ENCODE measurements at places on chromosomes 5 and 9.
A peak's percentile ranks its signal among the peaks of the same experiment; 100 is the strongest.

DNA sequence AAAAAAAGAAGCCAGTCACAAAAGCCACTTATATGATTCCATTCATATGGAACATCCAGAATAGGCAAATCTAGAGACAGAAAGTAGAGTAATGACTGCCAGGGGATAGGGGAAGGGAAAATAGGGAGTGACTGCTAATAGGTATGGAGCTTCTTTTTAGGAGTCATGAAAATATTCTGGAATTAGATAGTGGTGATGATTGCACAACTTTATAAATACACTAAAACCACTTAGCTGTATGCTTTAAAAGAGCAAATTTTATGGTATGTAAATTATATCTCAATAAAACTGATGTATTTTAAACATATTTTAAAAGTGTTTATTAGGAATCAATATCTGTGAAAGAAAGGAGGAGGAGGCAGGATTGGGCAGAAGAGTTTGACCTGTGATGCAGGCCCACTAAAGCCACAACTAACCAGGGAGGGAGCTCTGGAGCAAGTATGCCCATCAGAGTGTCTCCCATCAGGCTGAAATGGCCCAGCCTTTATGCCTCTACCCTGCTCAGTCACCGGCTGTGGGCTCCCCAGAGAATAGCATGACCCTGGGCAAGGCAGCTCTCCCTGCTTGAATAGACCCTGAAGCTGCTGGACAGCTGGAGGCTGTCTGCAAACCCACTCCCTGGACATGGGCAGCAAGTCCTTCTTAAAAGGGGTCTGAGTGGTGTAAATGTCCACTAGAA, 96.0 kb upstream of the SLC44A1 start:
- DNase-seq, result no peak

GRCh38 chr5:178246624-178247279, 14.2 kb upstream of the PHYKPL start:
- DNase-seq, result no peak

GRCh38 chr9:2321523-2322148, 300.0 kb upstream of the VLDLR start:
- no peak for DNase-seq

GRCh38 chr5:177332031-177332895, 19.2 kb downstream of the LMAN2 start:
- DNase-seq, result no peak

DNA sequence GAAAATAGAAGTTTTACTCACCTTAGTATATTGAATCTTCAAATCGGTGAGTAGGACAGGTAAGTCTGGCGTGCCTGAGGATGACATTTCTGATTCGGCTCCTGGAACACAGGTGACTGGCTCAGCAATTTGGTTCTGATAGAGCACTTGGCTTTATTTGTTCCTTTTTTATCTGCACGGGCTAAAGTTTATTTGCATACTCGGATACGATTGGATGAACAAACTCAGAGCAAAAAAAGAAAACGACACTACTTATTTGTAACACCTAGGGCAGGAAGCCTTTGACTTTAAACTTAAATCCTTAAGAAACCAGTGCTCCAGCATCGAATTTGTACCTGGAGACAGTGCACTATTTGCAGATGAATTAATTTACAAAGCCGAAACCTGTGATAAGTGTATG, at the start of gene ALDH1A1:
Gene ALDH1A1, minus strand, starts transcription at position 140 of the 400 bp plus-strand sequence. Its CDS starts 53 bp downstream, at position 87.
- DNase-seq, result no peak

DNA sequence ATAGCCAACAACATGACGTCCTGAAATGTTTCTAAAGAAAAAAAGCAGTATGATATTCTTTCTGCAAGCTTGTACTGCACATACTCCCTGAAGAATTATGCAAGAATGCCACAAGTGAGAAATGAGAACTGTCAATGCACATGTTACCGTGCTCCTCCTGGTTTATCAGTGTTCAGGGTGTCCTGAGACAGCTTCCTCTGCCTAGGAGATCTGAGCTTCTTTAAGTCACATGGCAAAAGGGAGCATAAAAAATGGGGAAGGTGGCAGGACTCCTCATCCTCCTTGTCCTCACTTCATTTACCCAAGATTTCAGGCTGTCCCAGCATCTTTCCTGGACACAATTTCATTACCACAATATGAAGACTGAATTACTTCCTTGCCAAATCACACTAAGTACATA, 238.2 kb downstream of the GLIS3 start:
- DNase-seq, result no peak

DNA sequence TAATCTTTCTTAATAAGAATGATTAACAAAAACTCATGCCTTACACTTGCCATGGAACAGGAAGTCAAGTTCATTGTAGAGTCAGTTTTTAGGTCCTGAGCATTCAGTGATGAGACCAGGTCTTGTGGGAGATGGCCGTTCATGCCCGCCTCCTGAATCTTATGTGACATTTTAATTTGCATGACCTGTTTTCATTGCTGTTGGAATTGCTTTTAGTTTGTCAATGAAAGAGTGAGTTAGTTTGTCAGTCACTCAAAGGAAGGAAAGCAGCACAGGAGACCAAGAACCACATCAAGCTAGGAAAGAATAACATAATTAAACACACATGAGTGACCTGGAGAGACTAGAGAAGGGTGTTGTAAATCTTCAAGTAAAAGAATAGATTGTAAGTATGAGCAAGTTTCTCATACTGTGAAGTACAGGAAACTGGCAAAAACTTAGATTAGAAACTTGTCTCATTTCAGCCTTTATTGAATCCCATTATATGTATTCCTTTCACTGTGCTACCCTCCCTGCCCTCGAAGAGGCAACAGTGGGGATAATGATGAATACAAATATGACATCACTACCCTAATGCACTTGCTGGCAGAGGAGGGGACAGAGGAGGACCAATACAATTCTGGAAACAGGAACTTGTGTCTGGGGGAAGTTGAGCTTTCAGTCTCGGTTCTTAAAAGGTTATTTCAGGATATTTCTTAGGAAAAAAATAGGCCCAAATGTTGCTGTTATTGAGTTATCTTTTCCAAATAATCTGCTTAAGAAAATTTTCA, 64.3 kb upstream of the C6 start:
- DNase-seq, result no peak

- DNase-seq, result no peak
Measured at GRCh38 chr5:18305288-18305924, 671.1 kb downstream of the TAF11L14 start.

GRCh38 chr9:69339620-69340019, 14.6 kb downstream of the ENTREP1 start:
- no peak for DNase-seq

GRCh38 chr9:94922691-94923107, 196.2 kb downstream of the AOPEP start:
- DNase-seq, result no peak

DNA sequence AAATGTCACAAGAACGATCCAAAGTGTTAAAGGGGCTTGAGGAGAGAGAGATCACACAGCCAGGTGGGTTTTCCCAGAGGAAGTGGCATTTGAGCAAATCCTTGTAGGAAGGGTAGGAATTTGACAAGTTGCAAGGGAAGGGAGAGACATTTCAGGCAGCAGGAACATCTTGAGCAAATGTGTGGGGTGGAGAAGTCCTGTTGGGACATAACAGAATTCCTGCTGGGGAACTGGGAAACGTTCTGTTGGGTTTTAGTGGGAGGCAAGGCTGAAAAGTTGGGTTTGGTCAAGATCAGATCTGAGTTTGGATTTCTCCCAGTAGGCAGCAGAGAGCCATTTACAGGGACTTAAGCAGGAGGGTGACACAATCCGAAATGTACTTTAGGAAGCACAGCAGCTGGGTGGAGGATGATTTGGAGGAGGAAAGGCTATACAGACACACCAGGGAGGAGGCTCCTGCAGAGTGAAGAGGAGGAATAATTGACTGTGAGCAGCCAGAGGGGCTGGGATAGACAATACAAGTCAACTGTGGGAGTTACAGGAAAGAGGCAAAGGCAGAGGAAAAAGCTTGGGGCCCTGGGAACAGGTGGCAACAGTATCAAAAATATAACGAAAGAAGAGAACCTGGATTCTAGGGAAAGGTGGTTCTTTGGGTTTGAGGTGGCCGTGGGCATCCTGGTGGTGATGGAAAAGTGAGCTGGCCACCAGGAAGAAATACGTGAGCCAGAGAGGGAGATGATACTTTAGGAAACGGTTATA, 3.1 kb upstream of the ZSWIM6 start:
- no peak for DNase-seq

- no peak for DNase-seq
Measured at GRCh38 chr9:28922891-28923290, 1349.6 kb upstream of the C9orf72 start.

DNA sequence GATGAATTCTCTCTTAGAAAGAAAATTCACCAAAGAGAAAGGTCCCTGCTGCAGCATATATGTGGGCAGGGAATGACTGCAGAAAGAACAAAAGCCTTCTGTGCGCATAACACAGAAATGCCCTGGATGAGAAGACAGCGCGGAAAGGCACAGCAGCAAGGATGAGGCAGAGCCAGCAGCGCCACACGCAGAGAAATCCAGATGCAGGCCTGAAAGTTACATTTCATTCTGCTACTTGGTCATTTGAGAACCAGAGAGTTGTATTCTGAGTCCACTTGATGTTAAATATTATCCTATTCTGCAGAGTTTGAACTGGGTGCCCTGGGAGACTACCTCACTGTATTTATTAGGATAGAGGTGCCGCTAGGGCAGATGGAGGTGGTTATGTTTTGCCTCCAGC, 68.5 kb downstream of the GLDC start:
- no peak for DNase-seq

DNA sequence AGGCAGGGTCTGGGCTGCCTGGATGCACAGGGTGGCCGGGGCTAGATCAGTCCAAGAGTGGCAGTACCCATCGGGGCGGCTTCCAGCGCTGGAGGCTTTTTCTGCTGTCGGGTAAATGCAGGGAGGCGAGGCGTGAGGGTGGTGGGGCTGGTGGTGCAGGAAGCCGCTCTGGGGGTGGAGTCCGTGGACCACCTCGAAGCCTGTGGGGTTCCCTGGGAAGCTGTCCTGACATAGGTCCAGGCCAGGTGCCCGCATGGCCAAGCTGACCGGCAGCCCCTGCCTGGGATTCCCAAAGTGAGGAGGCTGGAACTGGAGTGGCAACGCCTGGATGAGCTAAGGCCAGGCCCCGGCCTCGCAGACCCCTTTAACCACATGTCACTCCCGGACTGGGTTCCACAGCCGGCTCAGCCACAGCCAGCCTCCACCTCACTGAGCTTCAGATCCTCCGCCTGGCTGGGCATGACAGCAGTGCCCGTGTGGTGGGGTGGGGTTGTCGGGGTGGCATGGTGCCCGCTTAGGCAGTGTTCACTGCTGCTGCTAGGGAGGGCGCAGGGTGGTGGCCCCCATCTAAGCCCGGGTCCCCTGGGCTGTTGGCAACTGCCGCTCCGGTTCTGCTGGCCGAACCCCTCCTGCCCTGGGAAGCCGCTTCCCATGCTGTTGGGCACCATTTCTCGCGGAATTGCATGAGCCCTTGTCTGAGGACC, 1.4 kb upstream of the QRFP start:
- no peak for DNase-seq

GRCh38 chr5:172661526-172661925, 20.5 kb downstream of the NEURL1B start:
- DNase-seq, result no peak

DNA sequence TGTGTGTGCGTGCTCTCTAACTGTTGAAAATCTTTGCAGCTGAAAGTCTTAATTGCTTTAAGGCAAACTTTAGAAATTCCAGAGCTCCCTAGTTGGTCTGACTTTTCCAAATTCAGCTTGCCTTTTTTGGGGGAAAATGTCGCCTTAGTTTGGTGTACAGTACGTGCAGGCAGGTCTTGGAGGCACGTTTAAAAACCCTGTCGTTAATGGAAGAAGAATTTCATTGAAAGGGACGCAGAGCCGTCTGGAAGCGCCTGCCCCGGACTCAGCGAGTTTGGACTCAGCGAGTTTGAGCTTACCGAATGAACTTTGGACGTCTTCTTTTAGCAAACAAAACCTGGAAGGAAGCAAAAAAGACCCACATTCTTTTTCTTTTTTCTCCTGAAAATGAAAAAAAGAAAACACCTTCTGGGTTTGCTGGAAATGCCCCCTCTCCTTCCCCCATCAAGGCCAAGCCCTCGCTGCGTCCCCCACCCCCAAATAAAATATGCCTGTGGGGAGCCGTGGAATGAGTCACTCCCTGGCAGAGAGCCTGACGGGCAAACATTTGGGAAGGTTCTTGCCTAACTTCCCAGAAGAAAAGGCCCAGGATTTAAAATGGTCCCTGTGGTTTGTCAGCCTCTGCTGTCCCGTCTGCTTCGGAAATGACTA, 1.5 kb downstream of the NEK6 start:
- DNase-seq, result no peak

GRCh38 chr9:347667-348292, 133.1 kb downstream of the DOCK8 start:
- DNase-seq, result no peak

DNA sequence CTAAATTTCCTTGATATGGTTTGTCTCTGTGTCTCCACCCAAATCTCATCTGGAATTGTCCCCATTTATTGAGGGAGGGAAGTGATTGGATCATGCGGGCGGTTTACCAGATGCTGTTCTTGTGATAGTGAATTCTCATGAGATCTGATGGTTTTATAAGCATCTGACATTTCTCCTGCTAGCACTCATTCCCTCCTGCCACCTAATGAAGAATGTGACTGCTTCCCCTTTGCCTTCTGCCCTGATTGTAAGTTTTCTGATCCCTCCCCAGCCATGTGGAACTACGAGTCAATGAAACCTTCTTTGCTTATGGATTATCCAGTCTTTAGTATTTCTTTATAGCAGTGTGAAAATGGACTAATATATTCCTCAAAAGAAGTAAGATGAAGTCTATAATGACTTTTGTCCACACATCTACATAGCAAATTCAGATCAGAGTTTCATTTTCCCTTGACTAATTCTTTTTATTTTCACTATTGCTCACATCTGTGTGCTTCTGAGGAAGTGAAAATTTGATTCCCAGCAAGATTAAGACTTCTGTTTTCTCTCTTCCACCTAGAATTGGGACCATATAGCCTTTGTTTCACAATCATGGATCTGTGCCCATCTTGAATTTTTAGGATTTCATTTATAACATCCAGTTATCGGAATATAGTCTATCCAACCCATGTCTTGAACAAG, 393.5 kb downstream of the DMAC1 start:
- no peak for DNase-seq

GRCh38 chr9:98199388-98200033, 7.1 kb upstream of the CORO2A start:
- DNase-seq, result no peak

DNA sequence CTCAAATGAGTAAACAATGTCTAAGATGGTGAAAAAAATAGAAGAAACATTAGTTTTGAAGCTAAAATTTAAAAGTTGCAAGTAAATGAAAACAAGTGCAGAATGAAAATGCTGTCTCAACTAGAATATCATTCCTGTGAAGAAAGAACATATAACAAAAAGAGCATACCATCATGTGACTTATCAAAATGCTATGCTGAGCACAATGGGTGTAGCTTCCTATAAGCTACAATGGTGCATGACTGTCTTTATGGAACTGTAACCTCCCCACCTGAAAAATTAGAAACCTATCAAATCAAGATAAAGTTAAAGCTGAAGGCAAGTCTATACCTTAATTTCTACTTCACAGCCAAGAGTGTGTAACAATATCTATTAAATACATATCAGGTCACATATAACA, 192.0 kb downstream of the AP3B1 start:
- no peak for DNase-seq

- peak; percentile 1 for DNase-seq
Measured at GRCh38 chr5:130141659-130142320, 237.5 kb downstream of the CHSY3 start.

Measured in stimulated activated CD4-positive, alpha-beta T cell treated with anti-CD3 and anti-CD28 coated beads, Interleukin-1b, Interleukin-23, amount 100 ng/mL, for 4 hours (primary cell).